ENCODE measurements at places on chromosomes 5 and 9. TPM values are rescaled to one million over a fixed set of nuclear protein-coding genes. Genes with fewer than 3 reads are reported as not detected.

SCGB3A2 gene
- total RNA-seq, result 1.4 TPM

PCDHB7 gene
- 0.29 TPM for total RNA-seq

NDUFAF2 gene
- 22.1 TPM for total RNA-seq

PLAC8L1 gene
- 0.95 TPM for total RNA-seq

HTR1A gene
- 0.90 TPM for total RNA-seq

PCDHA5 gene
- total RNA-seq, result 2.1 TPM

CATSPER3 gene
- total RNA-seq, result 0.74 TPM

KCTD16 gene
- 3.0 TPM for total RNA-seq

PNPLA7 gene
- 2.5 TPM for total RNA-seq

FAM151B gene
- total RNA-seq, result 2.9 TPM

BTNL3 gene
- total RNA-seq, result 0.82 TPM

DAPK1 gene
- 246 TPM for total RNA-seq

MEGF10 gene
- total RNA-seq, result 13.3 TPM

SLC6A18 gene
- 0.48 TPM for total RNA-seq

TAF11L5 gene
- total RNA-seq, result not detected

ELOVL7 gene
- 24.3 TPM for total RNA-seq

EPB41L4B gene
- 29.1 TPM for total RNA-seq

NIPAL4 gene
- 0.46 TPM for total RNA-seq

PCA3 gene
- total RNA-seq, result 0.33 TPM

Measured in type B pancreatic cell (in vitro differentiated cells).